ENCODE measurements at places on chromosomes 1 and 21. TPM values are rescaled to one million over a fixed set of nuclear protein-coding genes. Genes with fewer than 3 reads are reported as not detected.
A peak's percentile ranks its signal among the peaks of the same experiment; 100 is the strongest.

GRCh38 chr1:234486858-234487840 lies 8.2 kb upstream of the TARBP1 start:
- DNase-seq = peak; percentile 77
- 0 out of 3 replicates have a peak, but pooled peaks cover 7% of the 10 kb centered on the region for H3K27me3 ChIP-seq

DNA sequence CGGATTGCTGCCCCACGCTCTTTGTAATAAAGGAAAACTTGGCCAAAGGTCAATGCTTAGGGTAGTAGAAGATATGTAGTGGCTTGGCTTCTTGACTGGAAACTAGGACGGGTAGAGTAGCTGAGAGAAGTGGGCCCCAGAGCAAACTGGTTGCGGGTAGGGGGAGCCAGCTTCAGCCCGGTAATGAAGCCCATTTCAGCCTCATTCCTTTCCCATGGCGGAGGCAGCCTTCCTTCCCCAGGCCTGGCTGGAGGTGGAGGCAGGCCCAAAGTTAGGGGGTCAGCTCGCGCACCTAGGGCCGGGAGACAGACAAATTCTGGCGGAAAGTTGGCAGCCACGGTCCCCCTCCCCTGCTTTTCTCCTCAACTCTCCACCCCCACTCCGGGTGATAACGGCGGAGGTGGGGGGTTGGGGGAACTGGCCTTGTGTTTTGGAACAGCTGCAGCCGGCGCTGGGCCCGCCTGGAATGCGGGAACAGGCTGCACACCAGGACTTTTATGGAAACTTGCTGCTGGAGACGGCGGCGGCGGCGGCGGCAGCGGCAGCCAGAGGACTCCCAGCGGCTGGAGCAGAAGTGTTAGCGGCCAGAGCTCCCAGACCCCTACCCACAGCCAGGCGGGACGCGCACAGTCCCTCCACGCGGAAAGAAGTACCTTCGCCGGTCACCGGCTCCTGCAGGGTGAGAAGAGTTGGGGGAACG lies at the start of gene NEXN:
Gene NEXN (plus strand): TSS at position 544 of the 700 bp plus-strand sequence. CDS start 27,483 bp downstream, outside the sequence.
- peak within 1 kb of the TSS; percentile 51 for H3K27ac ChIP-seq
- H3K27me3 ChIP-seq = no peaks in the 10 kb centered on the region
- no peaks in the 10 kb centered on the region for H3K36me3 ChIP-seq
- peaks cover 13% of the 10 kb centered on the region for H3K4me1 ChIP-seq
- peak; percentile 44 for DNase-seq

NHLH1 gene
- not detected for total RNA-seq

GRCh38 chr1:1232208-1232795 lies at the start of gene B3GALT6:
Gene B3GALT6 (plus strand): TSS chr1:1232237. CDS start chr1:1232279, 42 bp downstream.
- peak within 1 kb of the TSS; percentile 93 for H3K4me3 ChIP-seq
- DNase-seq = no peak
- peaks cover 9% of the 10 kb centered on the region for H3K36me3 ChIP-seq
- peak within 1 kb of the TSS; percentile 88 for H3K27ac ChIP-seq
- peaks cover 65% of the 10 kb centered on the region for H3K4me1 ChIP-seq
- no peaks in the 10 kb centered on the region for H3K27me3 ChIP-seq

DNA sequence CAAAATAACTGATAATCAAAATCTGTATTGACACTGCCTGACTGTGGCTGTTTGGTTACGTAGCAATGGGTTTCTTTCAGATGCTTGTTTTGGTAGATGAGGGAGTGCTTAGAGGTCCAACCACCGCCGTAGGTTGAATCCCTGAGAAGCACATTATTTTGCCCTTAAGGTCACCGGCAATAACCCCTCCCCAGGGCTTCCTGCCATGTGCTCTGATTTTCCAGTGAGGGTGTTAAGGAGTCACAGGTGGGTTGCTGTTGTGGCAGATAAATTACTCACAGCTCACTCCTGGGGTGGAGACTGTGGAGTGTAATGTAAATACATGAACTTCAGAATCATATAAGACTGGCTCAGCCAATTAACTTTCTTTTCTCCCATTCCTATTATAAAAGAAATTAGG lies 81.5 kb upstream of the ZP4 start:
- no peak for DNase-seq
- no peak overlapping the region for H3K27ac ChIP-seq
- no peaks in the 10 kb centered on the region for H3K36me3 ChIP-seq

- no peaks in the 10 kb centered on the region for H3K27me3 ChIP-seq
- no peaks in the 10 kb centered on the region for H3K4me1 ChIP-seq
- peaks cover 10% of the 10 kb centered on the region for H3K36me3 ChIP-seq
- no peak for DNase-seq
- no peak overlapping the region for H3K27ac ChIP-seq
These were observed 13.6 kb downstream of the TARDBP start for GRCh38 chr1:11026052-11026451.

DNA sequence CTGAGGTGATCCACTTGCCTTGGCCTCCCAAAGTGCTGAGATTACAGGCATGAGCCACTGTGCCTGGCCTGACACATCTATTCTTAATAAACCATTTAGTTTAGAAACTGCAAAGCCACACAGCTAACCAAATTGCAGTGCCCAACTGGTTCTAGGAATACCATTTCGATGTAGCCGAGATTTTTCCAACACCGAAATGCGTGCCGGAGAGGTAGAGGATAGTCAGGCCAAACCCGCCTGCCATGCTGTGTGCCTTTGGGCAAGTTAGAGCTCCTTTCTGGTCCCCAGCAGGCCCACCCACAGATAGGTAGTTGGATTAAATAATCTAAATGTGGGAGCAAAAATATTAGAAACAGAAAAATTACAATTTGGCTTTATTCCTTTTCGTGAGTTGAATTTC lies 254.4 kb downstream of the FOXD2 start:
- no peaks in the 10 kb centered on the region for H3K36me3 ChIP-seq
- no peak overlapping the region for H3K4me3 ChIP-seq
- no peak for DNase-seq
- peaks cover 13% of the 10 kb centered on the region for H3K4me1 ChIP-seq
- H3K27ac ChIP-seq = no peak overlapping the region

GRCh38 chr1:207794861-207795260 lies 43.0 kb downstream of the CD46 start:
- H3K4me1 ChIP-seq = no peaks in the 10 kb centered on the region
- DNase-seq = no peak
- H3K4me3 ChIP-seq = no peak overlapping the region
- H3K27me3 ChIP-seq = no peaks in the 10 kb centered on the region
- H3K27ac ChIP-seq = no peak overlapping the region

- H3K27me3 ChIP-seq = peaks cover 38% of the 10 kb centered on the region
- no peaks in the 10 kb centered on the region for H3K36me3 ChIP-seq
- H3K4me1 ChIP-seq = 0 out of 2 replicates have a peak, but pooled peaks cover 6% of the 10 kb centered on the region
- H3K4me3 ChIP-seq = no peak overlapping the region
These were observed 708 bp upstream of the C1orf167 start for GRCh38 chr1:11761285-11761684.

PGBD5 gene
- 0.13 TPM for total RNA-seq

- no peak overlapping the region for H3K27ac ChIP-seq
- no peak overlapping the region for H3K4me3 ChIP-seq
- H3K4me1 ChIP-seq = peaks cover 7% of the 10 kb centered on the region
- H3K27me3 ChIP-seq = no peaks in the 10 kb centered on the region
- H3K36me3 ChIP-seq = no peaks in the 10 kb centered on the region
- DNase-seq = no peak
These were observed 139.8 kb upstream of the ST6GALNAC5 start for GRCh38 chr1:76727520-76727919.

OR2T33 gene
- total RNA-seq = not detected
